Osteocyte (in vitro differentiated cells): ENCODE measurements at places on chromosomes 3 and 15.

- DNase-seq = no peak
Observed at GRCh38 chr3:23882487-23882918, 34.3 kb downstream of the NKIRAS1 start.

DNA sequence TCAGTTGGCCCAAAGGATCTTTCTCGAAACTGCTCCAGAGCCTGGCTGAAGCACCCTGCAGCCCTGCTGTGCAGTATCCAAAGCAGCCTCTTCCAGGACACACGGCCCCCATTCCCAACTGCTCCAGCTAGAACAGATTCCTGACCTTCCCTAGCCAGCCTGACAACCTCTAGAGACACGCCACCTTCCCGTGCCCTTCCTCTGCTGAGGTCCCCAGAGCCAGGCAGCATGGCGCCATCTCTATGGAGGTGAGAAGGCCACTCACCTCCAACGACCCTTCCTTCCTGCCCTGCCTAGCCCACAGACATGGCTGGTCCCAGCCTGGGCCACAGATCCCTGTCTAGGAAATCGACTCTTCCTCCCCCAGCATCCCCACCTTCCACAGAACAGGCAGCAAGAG is 3.1 kb downstream of the KIF7 start:
- DNase-seq = no peak

DNA sequence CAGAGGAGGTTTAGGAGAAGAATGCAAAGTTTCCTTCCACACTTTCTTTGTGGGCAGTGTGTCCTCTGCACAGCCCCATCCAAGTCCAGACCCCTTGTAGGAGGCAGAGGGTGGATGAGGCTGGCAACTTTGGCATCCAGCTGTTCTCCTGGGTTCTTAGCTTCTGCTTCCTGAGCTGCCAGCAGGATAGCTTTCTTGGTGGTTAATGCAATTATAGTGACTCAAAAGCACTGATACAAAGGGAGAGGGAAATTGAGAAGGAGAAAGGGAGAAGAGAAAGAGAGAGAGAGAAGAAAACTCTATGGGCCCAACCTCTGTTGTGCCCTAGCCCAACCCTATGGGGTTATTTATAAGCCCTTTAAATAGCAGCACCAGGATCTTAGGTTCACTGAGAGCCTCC is 4.5 kb upstream of the TNFAIP8L3 start:
- no peak for DNase-seq

DNA sequence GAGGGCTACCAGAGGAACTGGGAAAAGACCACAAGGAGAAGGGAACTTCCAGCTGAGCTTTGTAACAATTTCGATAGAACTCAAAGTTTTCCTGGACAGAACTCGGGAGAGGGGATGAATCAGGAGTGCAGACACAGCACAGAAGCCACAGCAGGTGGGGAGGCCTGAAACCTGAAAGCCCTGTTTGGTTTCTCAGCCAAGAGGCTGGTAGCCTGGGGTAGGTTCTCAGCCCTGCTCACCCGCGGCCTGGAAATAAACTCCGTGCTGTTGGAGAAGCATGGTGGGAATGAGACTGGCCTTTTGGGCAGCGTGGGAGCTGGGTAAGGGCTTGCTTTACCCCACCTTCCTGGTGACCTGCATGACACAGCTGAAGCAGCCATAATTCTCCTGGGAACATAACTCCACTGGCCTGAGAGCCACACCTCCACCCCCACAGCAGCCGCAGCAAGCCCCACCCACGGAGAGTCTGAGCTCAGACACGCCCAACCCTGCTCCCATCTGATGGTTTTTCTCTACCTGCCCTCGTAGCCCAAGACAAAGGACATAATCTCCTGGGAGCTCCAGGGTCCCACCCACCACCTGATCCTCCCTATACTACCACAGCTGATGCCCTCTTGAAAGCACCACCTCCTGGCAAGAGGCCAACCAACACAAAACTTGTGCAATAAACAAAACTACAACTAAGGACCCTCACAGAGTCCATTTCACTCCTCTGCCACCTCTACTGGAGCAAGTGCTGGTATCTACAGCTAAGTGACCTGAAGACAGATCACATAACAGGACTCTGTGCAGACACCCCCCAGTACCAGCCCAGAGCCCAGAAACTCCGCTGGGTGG is 52.5 kb upstream of the CHRM5 start:
- DNase-seq = no peak

DNA sequence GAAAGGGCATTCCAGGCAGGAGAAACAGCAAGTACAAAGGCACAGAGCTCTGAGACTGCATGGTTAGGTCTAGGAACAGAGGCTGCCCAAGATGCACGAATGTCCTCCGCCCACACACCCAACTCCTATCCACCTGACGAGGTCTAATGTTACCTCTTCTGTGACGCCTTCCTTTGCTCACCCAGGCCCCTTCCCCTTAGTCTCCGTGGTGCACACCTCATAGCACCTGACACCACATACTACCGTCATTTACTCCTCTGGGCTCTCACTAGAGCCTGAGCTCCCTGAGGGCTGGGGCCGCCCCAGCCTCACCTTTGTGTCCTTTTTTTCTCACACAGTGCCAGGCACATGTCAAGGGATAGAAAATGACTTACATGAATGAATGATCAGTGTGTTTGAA is 31.0 kb upstream of the RASGRF1 start:
- no peak for DNase-seq

- no peak for DNase-seq
Observed at GRCh38 chr15:70259028-70259424, 161.3 kb upstream of the TLE3 start.

GRCh38 chr3:36876181-36876936 is 68.5 kb downstream of the TRANK1 start:
- no peak for DNase-seq

GRCh38 chr15:67560320-67560719 is 17.8 kb downstream of the MAP2K5 start:
- DNase-seq = no peak

GRCh38 chr3:195150181-195151118 is 120.5 kb downstream of the XXYLT1 start:
- no peak for DNase-seq

DNA sequence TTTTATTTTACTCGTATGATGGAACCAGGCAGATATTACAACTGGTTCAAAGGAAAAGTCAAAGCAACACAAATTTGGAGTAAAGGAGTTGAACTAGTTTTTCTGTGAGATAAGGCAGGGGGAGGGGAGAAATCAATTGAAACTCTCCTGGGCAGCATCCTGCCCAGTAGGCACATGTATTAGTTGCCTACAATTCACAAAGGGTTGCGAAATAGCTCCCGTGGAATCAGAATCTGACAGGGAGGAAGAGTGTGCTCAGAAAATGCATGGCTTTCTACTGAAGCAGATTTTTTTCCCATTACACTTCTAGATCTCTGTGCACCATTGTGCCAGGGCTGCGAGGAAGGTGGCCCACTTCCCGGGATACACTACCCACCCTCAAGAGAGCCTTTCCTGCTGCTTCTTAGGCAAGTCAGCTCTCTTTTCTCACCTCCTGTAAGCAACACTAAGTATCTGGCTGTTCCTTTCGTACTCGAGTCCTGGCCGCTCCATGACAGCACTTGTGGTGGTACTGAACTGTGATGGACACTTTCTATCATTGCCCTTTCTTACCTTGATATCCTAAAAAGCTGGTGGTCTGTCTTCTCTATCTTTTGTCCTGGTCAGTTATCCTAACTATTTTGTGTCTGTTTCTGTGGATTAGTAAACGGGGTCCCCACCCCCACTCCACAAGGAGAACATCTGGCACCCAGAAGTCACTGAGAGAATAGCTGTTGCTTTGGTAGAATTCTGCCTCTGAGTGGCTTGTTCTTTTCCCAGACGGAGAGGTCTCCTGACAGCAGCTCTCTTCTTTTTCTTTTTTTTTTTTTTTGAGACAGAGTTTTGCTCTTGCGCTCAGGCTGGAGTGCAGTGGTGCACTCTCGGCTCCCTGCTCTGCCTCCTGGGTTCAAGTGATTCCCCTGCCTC is 74.8 kb downstream of the RPL39L start:
- DNase-seq = no peak

DNA sequence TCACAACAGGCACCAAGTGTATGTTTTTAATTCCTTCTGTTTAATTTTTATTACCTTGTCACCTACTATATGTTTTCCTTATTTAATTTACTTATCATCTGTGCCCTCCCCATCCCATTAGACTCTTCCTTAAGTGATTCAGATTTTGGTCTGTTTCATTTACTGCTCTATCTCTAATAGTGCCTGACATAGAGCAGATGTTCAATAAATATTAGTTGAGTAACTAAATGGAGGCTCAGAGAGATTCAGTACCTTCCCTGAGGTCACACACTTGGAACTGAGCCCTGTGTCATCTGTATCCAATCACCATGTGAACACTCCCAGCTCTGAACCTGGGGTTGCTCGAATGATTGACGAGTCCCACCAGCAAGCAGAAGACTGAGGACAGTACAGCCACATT is 318.1 kb upstream of the WNT5A start:
- no peak for DNase-seq
